ENCODE measurements at places on chromosomes 12 and 14. TPM values are rescaled to one million over a fixed set of nuclear protein-coding genes. Genes with fewer than 3 reads are reported as not detected.

The GLIPR1L1 gene
- total RNA-seq: not detected

The MAX gene
- total RNA-seq: 28.2 TPM

The NGB gene
- total RNA-seq: not detected

The KLRF2 gene
- total RNA-seq: not detected

The VDR gene
- total RNA-seq: 3.5 TPM

The OR4Q3 gene
- total RNA-seq: not detected

The OR5AU1 gene
- not detected for total RNA-seq

The KRT83 gene
- not detected for total RNA-seq

The NANOG gene
- not detected for total RNA-seq

The FLVCR2 gene
- total RNA-seq: 4.8 TPM

The FOXM1 gene
- 71.1 TPM for total RNA-seq

The RGS6 gene
- not detected for total RNA-seq

The BDKRB2 gene
- total RNA-seq: 9.5 TPM

The IAPP gene
- not detected for total RNA-seq

The ABHD12B gene
- under 0.01 TPM for total RNA-seq

The BEGAIN gene
- total RNA-seq: 1.3 TPM

The SNX6 gene
- 148 TPM for total RNA-seq

The PIANP gene
- 0.74 TPM for total RNA-seq

The RTN1 gene
- under 0.01 TPM for total RNA-seq

The ZC3H14 gene
- 40.6 TPM for total RNA-seq

The ATL1 gene
- 3.7 TPM for total RNA-seq

The OTX2 gene
- not detected for total RNA-seq

The RERG gene
- total RNA-seq: 0.17 TPM

The NRIP2 gene
- total RNA-seq: not detected

The KRT3 gene
- total RNA-seq: not detected

The WNT1 gene
- total RNA-seq: not detected

The SRSF5 gene
- total RNA-seq: 79.4 TPM

The AKAP6 gene
- 0.15 TPM for total RNA-seq

The BATF gene
- not detected for total RNA-seq

The SYNDIG1L gene
- not detected for total RNA-seq

The KRT73 gene
- total RNA-seq: not detected

The TMCC3 gene
- total RNA-seq: 0.74 TPM

The FOXG1 gene
- total RNA-seq: 0.15 TPM
